Activated CD4-positive, alpha-beta T cell treated with anti-CD3 and anti-CD28 coated beads, Interleukin-2, amount 50 U/mL, for 48 hours (primary cell): ENCODE measurements at places on chromosomes 3 and 15.

DNA sequence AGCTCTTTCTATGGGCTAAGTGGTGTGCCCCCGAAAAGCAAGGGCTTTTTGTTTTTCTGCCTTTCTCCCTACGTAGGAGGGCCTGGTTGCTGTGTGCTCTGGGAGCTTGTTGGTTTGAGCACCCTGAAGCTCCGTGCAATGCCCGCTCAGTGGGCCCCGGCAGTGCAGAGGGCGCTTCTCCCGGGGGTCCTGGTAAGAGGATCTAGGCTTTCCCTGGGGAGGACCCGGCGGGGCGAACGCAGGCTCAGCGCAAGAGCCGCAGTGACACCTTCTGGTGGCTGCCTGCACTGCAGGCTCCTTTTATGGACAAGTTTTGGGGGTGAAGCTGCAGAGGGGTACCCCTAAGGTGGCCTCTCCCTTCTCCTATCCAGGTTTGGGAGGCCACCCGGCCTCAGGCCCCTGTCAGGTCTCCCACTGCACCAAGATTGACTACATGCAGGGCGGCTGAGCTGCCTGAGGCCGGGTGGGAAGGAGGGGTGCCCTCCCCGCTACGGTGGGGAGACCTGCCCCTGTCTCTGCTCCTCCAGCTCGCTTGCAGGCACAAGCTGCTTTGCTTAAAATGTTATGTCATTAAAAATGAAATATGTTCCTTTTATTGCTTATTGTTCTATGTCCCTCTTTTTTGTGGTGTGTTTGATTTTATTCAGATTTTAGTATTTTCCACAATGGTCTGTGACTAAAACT lies 387.9 kb downstream of the GABRG3 start:
- peak; percentile 9 for DNase-seq

DNA sequence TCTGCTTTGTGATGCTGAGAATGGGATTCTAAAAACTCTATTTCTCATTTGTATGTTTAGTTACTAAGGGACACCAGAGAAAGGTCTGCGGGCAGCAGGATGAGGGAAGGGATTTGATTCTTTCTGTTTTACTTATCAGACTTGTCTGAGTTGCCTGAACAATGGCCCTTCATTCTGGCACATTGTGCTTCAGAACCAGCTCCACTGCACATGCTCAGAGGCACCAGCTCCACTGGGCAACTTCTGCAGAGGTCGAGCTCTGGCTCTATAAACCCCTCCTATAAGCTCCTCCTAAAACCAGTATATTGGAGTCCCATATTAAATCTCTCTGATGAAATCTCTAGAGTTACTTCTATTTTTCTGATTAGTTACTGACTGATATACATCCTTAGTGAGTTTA lies 453.2 kb upstream of the CDIN1 start:
- DNase-seq, result no peak

DNA sequence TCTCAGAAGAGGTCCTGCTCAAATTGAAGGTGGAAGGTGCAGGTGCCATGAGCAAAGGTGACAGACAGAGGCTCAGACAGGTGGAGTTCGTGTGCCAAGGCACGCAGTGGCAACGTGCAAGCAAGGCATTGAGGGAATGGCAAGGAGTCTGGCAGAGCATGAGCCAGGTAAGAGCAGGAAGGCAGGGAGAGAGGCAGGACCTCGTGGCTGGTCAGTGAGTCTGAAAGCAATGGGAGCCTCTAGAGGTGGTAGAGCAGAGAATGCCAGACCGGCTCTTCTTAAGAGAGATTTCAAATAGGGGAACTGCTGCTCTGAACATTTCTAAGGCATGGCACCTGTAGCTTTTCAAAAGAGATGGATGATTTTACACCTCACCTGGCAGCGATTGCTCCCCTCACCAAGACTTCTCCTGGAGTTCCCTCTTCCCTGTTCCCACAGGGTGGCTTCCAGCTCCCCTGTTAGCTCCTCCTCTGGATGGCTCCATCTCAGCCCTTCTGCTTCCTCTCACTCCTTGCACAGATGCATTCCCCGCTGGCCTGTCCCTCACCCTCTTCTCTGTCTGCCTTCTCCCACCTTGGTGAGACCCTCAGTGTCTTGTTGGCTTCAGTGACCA lies 2.7 kb downstream of the MYO5C start:
- DNase-seq, result no peak

DNA sequence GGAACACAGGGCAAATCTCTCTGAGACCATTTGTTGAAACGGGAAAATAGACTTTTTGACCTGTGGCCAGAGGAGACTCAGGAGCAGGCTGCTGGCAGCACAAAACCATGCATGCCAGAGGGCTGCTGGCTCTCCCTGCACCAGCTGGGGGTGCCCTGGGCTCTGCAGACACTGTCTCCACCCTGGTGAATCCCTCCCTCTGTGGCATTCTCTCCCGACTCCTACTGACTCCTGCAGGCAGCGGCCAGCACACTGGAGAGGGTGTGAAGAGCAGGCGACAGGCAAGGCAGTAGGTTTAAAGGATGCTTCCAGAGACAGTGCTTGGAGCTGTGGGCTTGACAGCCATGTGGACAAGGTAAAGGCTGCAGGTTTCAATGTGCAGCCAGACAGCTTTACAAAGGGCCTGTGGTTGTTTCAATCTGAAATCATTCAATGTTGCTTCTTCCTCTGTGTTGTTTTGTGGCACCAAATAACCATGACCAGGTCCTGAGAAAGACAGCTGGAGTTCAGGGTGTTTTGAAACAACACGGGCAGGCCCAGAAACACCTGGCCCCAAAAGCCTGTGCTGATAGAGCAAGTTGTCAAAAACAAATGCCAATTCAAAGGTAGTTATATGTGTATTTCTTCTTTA lies 431.0 kb upstream of the ATP10A start:
- DNase-seq, result no peak
